ENCODE measurements at places on chromosomes 13 and 19.

DNA sequence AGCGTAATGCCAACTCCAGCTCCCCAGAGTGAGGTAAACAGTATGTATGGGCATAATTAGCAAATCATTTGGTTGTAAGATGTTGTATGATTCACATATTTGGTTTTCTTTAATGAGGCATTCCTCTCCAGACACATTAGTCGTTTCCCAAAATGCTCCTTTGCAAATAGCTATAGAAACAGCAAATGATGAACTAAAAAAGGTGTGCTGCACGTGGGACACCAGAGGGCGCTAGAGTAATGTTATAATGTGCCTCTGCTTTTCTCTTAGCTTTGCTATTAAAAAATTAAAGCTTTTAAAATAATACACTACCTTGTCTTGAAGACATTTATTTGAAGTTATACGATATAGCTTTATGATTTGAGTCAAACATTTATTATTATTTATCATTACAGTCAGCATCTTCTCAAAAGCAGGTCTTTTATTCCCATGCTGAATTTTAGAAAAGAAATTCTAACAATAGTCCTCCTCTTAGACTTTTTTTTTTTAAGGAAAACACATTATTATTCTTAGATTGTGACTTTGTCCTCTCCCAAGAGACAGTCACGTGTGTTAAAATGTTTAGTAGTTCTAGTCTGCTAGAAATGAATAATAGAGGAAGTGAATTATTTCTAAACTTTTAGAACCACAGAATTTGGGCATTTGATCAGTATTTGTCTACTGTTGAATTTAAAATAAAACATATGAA is 121.6 kb upstream of the FRY start:
- peak; percentile 20 for DNase-seq

DNA sequence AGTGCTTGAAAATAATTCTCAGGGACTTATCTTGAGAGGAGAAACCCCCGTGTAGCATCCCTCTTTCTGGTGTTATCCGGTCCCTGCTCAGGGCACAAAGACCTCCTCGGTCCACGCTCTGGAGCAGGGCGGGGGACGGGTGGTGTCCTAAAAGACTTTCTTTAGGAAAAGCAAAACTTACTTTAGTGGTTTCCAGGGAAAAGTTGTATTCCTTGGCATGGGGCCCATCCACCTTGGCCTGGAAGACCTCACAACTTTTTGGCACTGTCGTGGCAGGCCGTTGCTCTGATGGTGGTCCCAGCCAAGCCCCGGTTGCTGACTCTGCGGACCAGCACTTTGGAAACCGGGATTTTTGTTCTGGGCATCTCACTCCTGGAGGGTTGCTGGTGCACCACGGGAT is 2.7 kb downstream of the AMER2 start:
- DNase-seq, result no peak

- no peak for DNase-seq
Observed at GRCh38 chr19:15218501-15218900, 13.7 kb downstream of the EPHX3 start.

DNA sequence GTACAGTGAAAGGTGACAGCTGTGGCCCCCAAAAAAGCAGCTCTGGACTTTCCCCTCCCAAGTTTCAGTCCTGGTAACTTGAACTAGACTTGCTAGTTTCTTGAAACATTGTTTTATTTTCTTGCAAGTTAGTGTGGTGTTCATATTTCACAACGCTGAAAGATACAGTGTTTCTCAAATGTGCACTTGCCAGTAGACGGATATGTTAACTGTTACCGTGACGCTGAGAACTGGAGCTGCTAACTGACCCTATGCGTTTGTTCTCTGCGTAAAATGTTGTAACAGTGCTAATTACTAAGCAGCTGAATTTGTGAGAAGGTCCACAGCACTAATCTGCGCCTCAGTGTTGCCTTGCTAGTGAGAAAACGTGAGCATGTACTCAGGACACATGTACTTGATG is 79.6 kb downstream of the GGACT start:
- DNase-seq, result no peak

DNA sequence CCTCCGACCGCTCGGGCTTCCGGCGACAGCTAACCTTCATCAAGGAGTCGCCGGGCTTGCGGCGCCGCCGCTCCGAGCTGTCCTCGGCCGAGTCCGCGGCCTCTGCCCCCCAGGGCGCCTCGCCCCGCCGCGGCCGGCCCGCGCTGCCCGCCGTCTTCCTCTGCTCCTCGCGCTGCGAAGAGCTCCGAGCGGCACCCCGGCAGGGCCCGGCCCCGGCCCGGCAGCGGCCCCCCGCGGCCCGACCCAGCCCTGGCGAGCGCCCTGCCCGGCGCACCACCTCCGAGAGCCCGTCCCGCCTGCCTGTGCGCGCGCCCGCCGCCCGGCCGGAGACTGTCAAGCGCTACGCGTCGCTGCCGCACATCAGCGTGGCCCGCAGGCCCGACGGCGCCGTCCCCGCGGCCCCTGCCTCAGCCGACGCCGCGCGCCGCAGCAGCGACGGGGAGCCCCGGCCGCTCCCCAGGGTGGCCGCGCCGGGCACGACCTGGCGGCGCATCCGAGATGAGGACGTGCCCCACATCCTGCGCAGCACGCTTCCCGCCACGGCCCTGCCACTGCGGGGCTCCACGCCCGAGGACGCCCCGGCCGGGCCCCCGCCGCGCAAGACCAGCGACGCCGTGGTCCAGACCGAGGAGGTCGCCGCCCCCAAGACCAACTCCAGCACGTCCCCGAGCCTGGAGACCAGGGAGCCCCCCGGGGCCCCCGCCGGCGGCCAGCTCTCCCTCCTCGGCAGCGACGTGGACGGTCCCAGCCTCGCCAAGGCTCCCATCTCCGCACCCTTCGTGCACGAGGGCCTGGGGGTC is 9.6 kb downstream of the C19orf25 start:
- DNase-seq, result no peak

DNA sequence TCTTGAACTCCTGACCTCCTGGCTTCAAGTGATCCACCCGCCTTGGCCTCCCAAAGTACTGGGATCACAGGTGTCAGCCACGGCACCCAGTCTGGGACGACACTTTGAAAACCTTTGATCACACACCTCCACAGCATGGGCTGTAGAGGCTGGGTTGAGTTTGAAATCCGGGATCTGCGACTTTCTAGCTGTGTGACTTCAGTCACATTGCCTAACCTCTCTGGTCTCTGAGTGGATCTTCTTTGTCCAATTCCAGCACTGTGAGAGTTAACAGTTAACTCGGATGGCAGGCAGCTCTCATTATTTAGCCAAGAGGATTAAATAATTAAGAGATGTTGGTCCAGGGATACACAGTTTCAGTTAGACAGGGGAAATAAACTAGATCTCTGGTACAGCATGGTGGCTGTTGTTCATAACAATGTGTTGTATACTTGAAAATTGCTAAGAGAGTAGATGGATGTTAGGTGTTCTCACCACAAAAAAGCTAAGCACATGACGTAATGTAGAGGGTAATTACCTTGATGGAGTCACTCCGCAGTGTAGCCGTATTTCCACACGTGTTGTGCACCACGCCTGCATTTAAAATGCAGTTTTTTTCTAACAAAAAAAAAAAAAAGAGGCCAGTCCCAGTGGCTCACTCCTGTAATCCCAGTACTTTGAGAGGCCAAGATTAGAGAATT is 1.9 kb downstream of the GALP start:
- DNase-seq, result no peak

Data from stimulated activated CD8-positive, alpha-beta memory T cell treated with anti-CD3 and anti-CD28 coated beads, Interleukin-7, amount 100 ng/mL, for 4 hours (primary cell).